Activated CD4-positive, alpha-beta T cell treated with anti-CD3 and anti-CD28 coated beads, Interleukin-2, amount 10 ng/mL, durations not matched to agents 7 days and 5 days (primary cell): ENCODE measurements at places on chromosomes 1 and 21. TPM values are rescaled to one million over a fixed set of nuclear protein-coding genes. Genes with fewer than 3 reads are reported as not detected.

The NPR1 gene
- not detected for total RNA-seq

The HSD3B1 gene
- not detected for total RNA-seq

DNA sequence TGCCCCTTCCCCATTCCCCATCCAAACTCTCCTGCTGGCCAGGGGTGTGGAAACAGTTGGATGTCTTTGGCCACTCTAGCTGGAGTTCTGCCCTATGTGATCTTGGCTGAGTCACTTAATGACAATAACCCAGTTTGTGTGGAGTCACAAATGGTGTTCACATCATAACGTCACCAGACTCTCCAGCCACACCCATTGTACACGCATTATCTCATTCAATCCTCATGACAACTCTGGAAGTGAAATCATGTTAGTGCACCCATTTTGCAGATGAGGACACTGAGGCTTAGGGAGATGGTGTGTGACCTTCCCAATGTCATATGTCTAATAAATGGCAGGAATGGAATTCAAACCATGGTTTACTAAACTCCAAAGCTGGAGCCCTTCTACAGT, 1.2 kb upstream of the CDA start:
- H3K27ac ChIP-seq: no peak overlapping the region
- H3K4me3 ChIP-seq: no peak overlapping the region
- H3K4me1 ChIP-seq: peaks cover 13% of the 10 kb centered on the region
- H3K27me3 ChIP-seq: peaks cover 44% of the 10 kb centered on the region
- no peak for DNase-seq
- no peaks in the 10 kb centered on the region for H3K36me3 ChIP-seq

DNA sequence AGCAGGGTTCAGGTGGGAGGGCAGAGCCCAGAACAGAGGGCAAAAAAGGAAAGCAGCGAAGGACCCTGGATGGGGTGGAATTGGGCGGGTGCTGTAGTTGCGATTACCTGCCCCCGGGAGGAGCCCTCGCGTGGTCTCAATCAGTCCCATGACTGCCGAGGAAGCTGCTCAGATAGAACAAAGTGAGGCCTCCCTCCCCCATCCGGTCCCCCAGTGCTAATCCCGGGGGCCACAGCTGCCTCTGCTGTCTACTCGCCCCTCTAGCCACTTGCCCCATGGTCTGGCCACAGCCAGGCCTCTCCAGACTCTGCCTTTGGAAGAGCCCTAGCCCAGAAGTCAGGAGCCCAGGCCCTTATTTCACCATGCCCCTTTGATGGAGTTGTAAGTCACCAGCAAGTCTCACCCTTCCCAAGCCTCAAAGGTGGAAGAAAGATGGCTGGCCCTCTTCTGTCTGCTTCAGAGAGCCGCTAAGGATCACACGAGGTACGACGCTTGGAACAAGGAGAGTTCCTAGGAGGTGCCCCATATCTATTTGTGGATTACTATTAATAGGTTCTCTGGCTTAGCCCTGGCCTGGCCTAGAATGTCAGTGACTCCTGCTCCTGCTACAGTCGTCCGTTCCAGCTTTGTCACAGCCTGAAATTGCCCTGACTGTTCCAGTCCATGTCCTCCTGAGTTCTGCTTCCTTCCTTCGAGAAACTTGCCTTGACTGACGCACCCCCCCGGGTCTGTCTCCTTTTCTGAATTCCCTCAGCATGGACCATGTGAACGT, 16.4 kb downstream of the ECHDC2 start:
- no peaks in the 10 kb centered on the region for H3K27me3 ChIP-seq
- no peak overlapping the region for H3K4me3 ChIP-seq
- peak overlapping the region; percentile 19 for H3K27ac ChIP-seq
- no peaks in the 10 kb centered on the region for H3K4me1 ChIP-seq

DNA sequence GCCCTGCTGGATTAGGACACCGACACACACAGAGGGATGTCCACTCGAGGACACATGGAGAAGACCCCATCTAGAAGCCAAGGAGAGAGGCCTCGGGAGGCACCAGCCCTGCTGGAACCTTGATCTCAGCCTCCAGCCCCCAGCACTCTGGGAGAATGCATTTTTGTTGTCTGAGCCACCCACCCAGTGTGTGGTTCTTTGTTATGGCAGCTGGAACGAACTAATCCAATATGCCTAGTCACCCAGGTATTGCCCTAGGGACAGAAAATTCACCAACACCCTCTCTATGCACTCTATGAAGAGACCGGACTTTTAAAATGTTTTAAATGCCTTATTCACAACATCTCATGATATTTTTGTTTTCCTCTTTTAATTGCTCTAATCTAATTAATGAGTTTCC, 117.4 kb downstream of the CRYAA start:
- H3K4me1 ChIP-seq: peaks cover 6% of the 10 kb centered on the region
- no peaks in the 10 kb centered on the region for H3K27me3 ChIP-seq
- no peak for DNase-seq
- no peaks in the 10 kb centered on the region for H3K36me3 ChIP-seq
- H3K27ac ChIP-seq: no peak overlapping the region

DNA sequence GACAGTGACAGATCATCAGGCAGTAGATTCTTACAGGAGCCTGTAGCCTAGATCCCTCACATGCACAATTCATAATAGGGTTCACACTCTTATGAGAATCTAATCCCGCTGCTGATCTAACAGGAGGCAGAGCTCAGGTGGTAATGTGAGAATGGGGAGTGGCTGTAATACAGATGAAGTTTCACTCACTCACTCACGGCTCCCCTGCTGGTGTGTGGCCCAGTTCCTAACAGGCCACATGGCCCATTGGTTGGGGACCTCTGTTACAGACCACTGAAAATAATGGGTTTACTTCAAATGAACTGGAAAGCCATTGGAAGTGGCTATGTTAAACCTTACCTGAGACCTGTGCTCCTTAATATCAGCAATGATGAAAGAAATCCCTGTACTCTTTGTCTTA, 151.0 kb downstream of the GRIK1 start:
- H3K36me3 ChIP-seq: no peaks in the 10 kb centered on the region
- H3K4me3 ChIP-seq: no peak overlapping the region
- DNase-seq: no peak
- H3K27me3 ChIP-seq: peaks cover 3% of the 10 kb centered on the region

DNA sequence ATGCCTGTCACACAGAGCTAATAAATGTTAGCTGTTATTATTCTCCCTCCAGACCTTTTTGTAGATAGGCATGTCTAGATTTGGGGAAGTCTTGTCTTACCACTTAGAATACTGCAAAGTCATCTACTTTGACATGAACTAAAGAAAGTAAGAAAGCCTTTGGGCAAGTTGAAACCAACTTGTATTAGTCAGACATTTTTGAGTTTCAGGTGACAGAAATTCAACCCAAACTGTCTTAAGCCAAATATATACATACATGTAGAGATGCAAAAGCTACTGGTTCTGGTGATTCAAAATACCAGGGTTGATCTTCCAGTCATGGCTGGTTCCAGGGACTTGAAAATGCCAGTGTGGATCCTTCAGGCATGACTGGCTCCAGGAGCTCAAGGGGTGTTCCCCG, 276.8 kb upstream of the TMEM51 start:
- H3K4me1 ChIP-seq: no peaks in the 10 kb centered on the region
- no peak for DNase-seq
- H3K36me3 ChIP-seq: no peaks in the 10 kb centered on the region
- H3K27me3 ChIP-seq: peaks cover 8% of the 10 kb centered on the region

GRCh38 chr1:78743626-78744025, 94.0 kb downstream of the IFI44 start:
- DNase-seq: no peak
- H3K4me3 ChIP-seq: no peak overlapping the region
- H3K4me1 ChIP-seq: no peaks in the 10 kb centered on the region
- H3K27me3 ChIP-seq: peaks cover 14% of the 10 kb centered on the region
- H3K27ac ChIP-seq: no peak overlapping the region
- H3K36me3 ChIP-seq: no peaks in the 10 kb centered on the region

DNA sequence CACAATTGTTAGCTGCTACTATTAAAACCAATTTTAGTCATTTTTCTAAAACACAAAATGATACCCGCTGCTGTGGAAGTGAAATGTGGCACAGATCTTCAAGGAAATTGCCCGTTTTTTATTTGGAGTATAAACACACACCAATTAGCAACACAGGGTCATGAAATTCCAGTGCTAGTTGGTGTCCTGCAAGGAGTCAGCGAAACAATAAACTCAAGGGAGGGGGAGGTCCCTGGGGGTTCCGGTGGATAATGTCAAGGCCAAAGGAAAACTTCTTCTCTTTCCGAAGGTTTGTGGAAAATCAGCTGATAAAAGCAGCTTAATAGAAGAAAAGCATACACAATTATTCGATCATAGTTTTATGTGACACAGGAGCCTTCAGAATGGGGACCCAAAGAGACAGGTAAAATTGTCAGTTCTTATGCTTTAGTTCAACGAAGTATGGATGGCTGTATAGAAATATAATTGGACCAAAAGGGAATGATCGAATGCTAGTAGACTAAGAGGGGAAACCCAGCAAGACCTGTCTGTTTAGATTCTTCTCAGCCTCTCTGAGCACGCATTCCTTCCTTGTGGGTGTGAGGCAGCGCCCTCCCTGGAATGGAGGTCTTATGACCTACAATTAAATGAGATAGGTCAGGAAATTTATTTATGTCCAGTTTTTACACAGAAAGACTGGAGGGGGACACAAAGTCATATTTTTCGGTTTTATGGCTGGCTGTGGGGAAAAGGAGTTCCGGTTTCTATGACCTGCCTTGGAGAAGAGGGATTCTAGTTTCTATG, 65.9 kb downstream of the KCNK1 start:
- no peak overlapping the region for H3K27ac ChIP-seq
- H3K4me3 ChIP-seq: no peak overlapping the region
- DNase-seq: no peak
- H3K36me3 ChIP-seq: no peaks in the 10 kb centered on the region

- H3K4me3 ChIP-seq: no peak overlapping the region
- DNase-seq: no peak
- no peaks in the 10 kb centered on the region for H3K4me1 ChIP-seq
- H3K27ac ChIP-seq: no peak overlapping the region
Observed at GRCh38 chr1:51019811-51020210, 49.8 kb downstream of the CDKN2C start.
